ENCODE measurements at places on chromosomes 12 and 14.

DNA sequence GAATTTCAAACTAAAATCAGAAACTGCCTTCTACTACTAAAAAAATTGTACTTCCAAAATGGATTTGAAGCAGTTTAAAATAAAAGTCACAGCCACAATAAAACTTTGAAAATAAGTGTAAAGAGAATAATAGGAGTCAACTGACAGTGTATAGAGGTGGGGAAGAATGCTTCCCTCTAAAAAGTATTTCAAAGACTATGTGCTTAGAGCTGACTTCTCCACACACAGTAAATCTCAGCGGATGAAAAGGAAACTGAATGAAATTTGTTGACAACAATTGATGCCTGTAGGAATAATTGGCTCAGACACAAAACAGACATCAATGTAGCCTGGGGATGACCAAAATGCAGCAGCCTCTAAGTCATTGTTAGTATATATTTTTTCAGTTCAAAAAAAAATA is 7.9 kb downstream of the IGF1 start:
- DNase-seq = no peak

DNA sequence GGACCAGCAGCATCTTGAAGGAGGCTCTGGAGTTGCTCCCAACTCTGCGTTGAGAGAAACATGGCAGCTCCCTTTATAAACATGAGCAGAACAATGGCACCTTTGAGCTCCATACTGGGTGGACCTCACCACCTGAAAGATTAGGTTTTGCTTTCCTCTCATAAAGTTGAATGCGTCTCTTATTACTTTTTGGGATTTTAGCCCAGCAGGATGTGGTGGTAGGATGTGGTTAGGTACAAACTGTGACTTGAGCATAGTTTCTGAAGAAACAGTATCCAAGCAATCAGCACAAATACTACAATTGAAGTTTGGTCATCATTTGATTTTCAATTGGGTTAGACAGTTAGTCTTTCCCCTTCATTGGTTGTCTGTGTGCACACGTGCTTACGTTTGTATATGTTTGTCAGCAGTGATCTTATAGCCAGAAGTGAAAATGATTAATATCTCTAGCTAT is at the start of gene PRR4:
PRR4 (minus strand) TSS at position 51 of the 454 bp plus-strand sequence; CDS start at position 13, 38 bp downstream.
- DNase-seq = no peak

- DNase-seq = no peak
Measured at GRCh38 chr14:100880271-100881101, 23.0 kb downstream of the RTL1 start.

GRCh38 chr12:111893287-111893686 is 51.3 kb downstream of the MAPKAPK5 start:
- peak; percentile 74 for DNase-seq

All from fibroblast of gingiva (primary cell).